ENCODE measurements at places on chromosomes 11 and 22. TPM values are rescaled to one million over a fixed set of nuclear protein-coding genes. Genes with fewer than 3 reads are reported as not detected.

- no peaks in the 10 kb centered on the region for H3K4me1 ChIP-seq
- H3K27ac ChIP-seq = no peak overlapping the region
- H3K4me3 ChIP-seq = no peak overlapping the region
- H3K27me3 ChIP-seq = peaks cover 44% of the 10 kb centered on the region
Measured at GRCh38 chr22:26610996-26611395, 6.8 kb downstream of the CRYBB1 start.

DNA sequence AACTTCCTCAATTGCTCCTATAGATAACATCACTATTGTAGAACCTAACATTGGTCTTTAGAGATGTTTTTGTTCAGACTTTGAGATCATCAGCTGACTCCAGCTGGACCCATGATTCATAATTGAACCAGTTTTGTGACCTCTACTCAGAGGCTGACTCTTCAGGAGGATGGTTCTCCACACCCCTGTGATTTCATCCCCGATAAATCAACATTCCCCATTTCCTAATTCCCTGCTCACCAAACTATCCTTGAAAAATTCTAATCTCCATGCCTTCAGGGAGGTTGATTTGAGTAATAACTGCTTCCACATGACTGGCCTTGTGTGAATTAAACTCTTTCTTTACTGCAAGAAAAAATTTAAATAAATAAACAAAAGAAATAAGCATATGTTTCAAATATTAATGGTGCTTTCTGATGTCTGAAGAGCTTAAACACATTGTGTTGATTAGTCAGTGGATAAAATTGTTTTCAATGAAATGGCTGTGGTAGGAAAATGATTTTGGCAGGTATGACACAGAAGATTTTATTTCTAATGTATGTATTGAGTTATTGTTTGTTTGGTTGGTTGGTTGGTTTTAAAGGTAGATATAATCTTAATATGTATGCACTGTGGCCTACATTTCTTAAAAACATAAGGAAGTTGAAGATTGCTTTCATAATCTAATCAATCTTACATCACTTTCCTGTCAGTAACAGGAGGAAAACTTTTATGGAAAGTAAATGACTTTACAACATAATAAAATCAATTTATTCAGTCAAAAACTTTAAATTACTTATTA is 427.9 kb upstream of the CCDC179 start:
- H3K27ac ChIP-seq = no peak overlapping the region
- H3K36me3 ChIP-seq = no peaks in the 10 kb centered on the region
- H3K4me1 ChIP-seq = no peaks in the 10 kb centered on the region
- no peak for ATAC-seq

- no peaks in the 10 kb centered on the region for H3K36me3 ChIP-seq
- H3K27me3 ChIP-seq = no peaks in the 10 kb centered on the region
- H3K27ac ChIP-seq = no peak overlapping the region
- H3K4me1 ChIP-seq = no peaks in the 10 kb centered on the region
- H3K4me3 ChIP-seq = no peak overlapping the region
Measured at GRCh38 chr22:25076336-25076735, 123.3 kb upstream of the CRYBB3 start.

TRIM51 gene
- total RNA-seq = not detected

GPR83 gene
- total RNA-seq = not detected

GRCh38 chr11:77401486-77402217 is 72.2 kb downstream of the PAK1 start:
- no peak overlapping the region for H3K4me3 ChIP-seq
- no peak overlapping the region for H3K27ac ChIP-seq
- peaks cover 4% of the 10 kb centered on the region for H3K4me1 ChIP-seq
- no peak for ATAC-seq

RAB3IL1 gene
- 11.8 TPM for total RNA-seq

KBTBD4 gene
- 36.1 TPM for total RNA-seq

GRCh38 chr11:66115638-66116301 is 45.7 kb downstream of the PACS1 start:
- no peaks in the 10 kb centered on the region for H3K27me3 ChIP-seq
- no peak overlapping the region for H3K27ac ChIP-seq
- H3K4me3 ChIP-seq = no peak overlapping the region
- ATAC-seq = no peak

GRCh38 chr11:20355221-20356219 is 8.0 kb upstream of the HTATIP2 start:
- no peak overlapping the region for H3K4me3 ChIP-seq
- ATAC-seq = no peak
- H3K27ac ChIP-seq = no peak overlapping the region
- H3K27me3 ChIP-seq = no peaks in the 10 kb centered on the region

- no peak overlapping the region for H3K27ac ChIP-seq
- H3K36me3 ChIP-seq = no peaks in the 10 kb centered on the region
- H3K27me3 ChIP-seq = peaks cover 93% of the 10 kb centered on the region
Measured at GRCh38 chr22:26650722-26651421, 6.5 kb upstream of the MIAT start.

DNA sequence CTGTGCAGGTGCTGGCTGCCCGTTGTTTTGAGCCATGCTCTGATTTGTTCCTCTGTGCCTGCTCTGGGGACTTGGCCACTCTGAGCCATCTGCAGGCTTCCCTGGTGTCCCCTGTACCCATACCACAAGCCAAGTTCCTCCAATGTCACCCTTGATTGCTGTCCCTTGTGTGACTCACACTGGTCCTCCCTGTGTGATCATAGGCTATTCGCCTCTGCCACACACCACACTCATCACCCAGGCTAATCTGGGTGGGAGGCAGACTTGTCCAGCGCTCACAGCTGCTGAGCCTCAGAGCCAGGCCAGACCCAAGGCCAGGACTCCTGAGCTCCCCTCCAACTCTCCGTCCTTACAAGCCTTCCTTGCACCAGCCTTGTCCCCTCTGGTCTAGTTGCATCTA is 31.7 kb downstream of the IGF2 start:
- ATAC-seq = no peak
- no peaks in the 10 kb centered on the region for H3K4me1 ChIP-seq
- H3K4me3 ChIP-seq = no peak overlapping the region
- peaks cover 23% of the 10 kb centered on the region for H3K27me3 ChIP-seq
- H3K27ac ChIP-seq = no peak overlapping the region

OR5A1 gene
- total RNA-seq = not detected

SLC25A45 gene
- total RNA-seq = 3.7 TPM

DNA sequence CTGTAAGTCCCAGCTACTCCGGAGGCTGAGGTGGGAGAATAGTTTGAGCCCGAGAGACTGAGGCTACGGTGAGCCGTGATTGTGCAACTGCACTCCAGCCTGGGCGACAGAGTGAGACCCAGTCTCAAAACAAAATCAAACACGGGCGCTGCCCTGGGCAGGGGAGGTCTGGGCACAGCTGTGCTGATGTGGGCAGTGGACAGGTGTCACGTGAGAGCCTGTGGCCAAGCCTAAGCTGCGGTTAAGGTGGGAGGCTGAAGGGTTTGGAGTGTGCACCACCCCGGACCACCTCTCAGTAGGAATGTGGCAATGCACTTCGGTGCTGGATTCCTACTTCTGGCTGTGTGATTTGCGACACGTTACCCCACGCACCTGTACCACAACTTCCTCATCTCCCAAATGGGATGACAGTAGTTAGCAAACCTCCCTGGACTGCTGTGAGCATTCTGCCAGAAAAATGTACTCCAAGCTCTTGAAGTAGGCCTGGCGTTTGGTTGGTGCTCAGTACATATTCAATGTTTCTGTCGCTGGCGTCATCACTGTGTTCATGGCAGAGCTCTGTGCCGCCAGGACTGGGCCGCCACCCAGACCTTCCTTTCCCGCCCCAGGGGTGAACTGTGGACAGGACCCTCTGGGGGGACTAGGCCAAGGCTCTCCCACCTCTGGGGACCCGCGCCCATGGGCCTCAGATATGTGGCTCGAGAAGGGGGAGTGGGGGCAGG is 807 bp upstream of the ZNF74 start:
- peak overlapping the region; percentile 82 for H3K27ac ChIP-seq
- no peaks in the 10 kb centered on the region for H3K27me3 ChIP-seq
- ATAC-seq = no peak
- H3K4me3 ChIP-seq = peak overlapping the region; percentile 70
- H3K36me3 ChIP-seq = no peaks in the 10 kb centered on the region
- H3K4me1 ChIP-seq = no peaks in the 10 kb centered on the region

DNA sequence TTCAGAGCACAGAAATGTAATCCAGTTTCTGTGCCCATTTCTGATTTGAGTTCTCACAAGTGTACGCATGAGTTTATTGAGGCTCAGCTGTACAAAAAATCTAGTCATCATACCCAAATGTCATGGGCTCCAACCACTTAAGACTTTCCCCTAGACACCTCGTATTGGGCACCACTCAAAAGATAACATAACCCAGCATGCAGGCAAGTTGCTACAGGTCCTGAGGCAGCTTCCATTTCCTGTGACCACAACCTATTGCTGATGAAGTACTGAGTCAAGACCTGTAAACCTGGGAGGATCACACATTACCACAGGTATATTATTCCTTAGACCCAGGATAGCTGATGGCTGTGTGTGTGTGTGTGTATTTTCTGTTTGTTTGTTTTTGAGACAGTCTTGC is 95.2 kb downstream of the MRTFA start:
- no peak overlapping the region for H3K27ac ChIP-seq
- H3K4me1 ChIP-seq = peaks cover 30% of the 10 kb centered on the region
- H3K4me3 ChIP-seq = no peak overlapping the region
- H3K27me3 ChIP-seq = no peaks in the 10 kb centered on the region

GLYATL1B gene
- total RNA-seq = not detected

CABP7 gene
- 0.32 TPM for total RNA-seq

- H3K27me3 ChIP-seq = no peaks in the 10 kb centered on the region
- H3K27ac ChIP-seq = no peak overlapping the region
Measured at GRCh38 chr11:72421351-72421750, 13.0 kb downstream of the CLPB start.

DNA sequence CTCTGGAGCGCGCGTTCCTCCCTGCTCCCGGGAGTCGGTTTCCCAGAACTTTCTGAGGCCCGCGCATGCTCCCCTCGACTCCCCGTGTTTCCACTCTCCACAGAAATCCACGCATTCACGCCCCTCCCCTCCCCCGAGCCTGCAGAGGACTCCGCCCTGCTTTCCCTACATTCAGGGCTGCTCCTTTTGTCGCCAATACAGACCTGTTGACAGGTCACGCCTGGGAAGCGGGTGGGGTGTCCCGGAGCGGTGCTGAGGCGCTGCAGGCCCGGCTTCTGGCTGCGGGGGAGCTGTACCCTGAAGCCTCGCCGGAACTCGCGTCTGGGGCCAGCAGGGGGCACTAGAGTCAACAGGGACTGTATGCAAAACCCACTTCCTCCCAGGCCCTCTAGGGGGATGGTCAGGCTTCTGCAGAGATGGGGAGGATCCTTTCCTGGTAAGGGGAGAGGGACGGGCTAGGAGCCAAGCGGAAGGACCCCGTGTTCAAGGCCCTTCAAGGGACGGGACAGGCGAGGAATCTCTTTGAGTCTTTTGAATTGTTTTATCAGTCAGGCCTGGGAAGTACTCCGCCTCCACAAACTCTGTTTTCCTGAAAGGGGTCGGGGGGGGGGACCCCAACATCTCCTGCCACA is at the start of gene PRAME:
Gene PRAME (minus strand): TSS at position 294 of the 632 bp plus-strand sequence. CDS start 2,433 bp downstream, outside the sequence.
- peaks cover 11% of the 10 kb centered on the region for H3K27me3 ChIP-seq
- no peak within 1 kb of the TSS for H3K27ac ChIP-seq
- no peak within 1 kb of the TSS for H3K4me3 ChIP-seq
- H3K36me3 ChIP-seq = no peaks in the 10 kb centered on the region
- no peak for ATAC-seq
- H3K4me1 ChIP-seq = no peaks in the 10 kb centered on the region

GRCh38 chr11:46414879-46415278 is 23.3 kb upstream of the CHRM4 start:
- no peaks in the 10 kb centered on the region for H3K4me1 ChIP-seq
- no peak overlapping the region for H3K27ac ChIP-seq
- ATAC-seq = no peak
- H3K27me3 ChIP-seq = no peaks in the 10 kb centered on the region
- H3K36me3 ChIP-seq = peaks cover 87% of the 10 kb centered on the region

- H3K4me3 ChIP-seq = no peak overlapping the region
- H3K27ac ChIP-seq = no peak overlapping the region
- no peaks in the 10 kb centered on the region for H3K36me3 ChIP-seq
- H3K27me3 ChIP-seq = no peaks in the 10 kb centered on the region
- H3K4me1 ChIP-seq = no peaks in the 10 kb centered on the region
Measured at GRCh38 chr11:90635151-90635550, 412.3 kb upstream of the CHORDC1 start.

DNA sequence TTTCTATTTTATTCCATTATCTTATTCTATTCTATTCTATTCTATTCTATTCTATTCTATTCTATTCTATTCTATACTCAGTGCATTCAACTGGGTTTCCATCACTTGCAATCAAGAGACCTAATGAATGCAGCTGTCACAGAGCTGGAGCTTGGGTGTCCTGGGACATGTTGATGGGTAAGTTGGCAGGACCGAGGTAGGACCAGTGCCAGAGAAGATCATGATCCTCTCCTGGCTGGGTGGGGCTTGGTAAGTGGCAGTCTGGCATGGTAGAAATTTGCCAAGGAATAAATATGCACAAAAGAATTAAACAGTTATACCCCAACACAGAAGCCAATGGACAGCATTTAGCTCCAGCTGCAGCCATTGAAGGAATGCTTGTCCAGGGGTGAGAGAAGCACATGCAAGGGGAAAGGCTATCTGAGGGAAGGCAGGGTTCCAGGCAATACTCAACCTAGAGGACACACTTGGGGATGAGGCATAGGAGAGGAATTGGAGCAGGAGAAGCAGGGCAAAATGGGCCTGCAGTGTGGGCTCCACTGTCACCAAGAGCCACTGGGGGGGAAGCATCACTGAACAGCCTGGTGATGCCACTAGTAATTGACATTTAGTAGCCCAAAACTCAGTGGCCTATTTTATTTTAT is 97.0 kb upstream of the CD82 start:
- H3K27ac ChIP-seq = no peak overlapping the region
- H3K4me3 ChIP-seq = no peak overlapping the region
- no peaks in the 10 kb centered on the region for H3K4me1 ChIP-seq
- H3K36me3 ChIP-seq = no peaks in the 10 kb centered on the region
- ATAC-seq = no peak

TST gene
- total RNA-seq = 38.7 TPM

DNA sequence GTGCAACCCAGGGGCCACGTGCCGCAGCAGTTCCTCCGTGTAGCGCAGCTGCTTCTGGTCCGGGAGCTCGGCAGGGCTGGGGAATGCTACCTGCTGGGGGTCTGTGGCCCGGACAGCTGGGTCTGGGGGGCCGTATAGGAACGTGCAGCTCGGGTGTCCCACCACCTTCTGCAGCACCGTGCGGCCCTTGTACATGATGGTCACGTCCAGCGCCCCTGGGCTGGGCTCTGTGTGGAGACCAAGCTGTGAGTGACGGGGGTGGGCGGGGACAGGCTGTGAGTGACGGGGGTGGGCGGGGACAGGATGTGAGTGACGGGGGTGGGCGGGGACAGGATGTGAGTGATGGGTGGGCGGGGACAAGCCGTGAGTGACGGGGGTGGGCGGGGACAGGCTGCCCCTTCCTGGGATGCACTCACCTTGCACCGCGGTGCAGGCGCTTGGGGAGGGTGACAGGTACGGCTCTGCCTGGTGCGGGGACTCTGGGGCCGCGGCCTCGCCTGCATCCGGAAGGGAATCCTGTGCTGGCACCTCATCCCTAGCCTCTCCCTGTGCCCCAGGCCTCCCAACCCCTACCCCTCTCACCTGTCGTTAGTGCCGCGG is 2.3 kb downstream of the IRF7 start:
- H3K27me3 ChIP-seq = no peaks in the 10 kb centered on the region
- H3K27ac ChIP-seq = peak overlapping the region; percentile 94
- H3K4me3 ChIP-seq = peak overlapping the region; percentile 75
- H3K4me1 ChIP-seq = peaks cover 28% of the 10 kb centered on the region

- ATAC-seq = no peak
- no peak overlapping the region for H3K4me3 ChIP-seq
- no peaks in the 10 kb centered on the region for H3K4me1 ChIP-seq
- no peak overlapping the region for H3K27ac ChIP-seq
- no peaks in the 10 kb centered on the region for H3K36me3 ChIP-seq
Measured at GRCh38 chr11:47202576-47202975, 12.2 kb upstream of the DDB2 start.

PRR33 gene
- not detected for total RNA-seq

CEP126 gene
- total RNA-seq = 11.7 TPM

NUDT22 gene
- 52.9 TPM for total RNA-seq

All from gastroesophageal sphincter (tissue), 4 donors.